ENCODE measurements at places on chromosomes 13 and 19.

DNA sequence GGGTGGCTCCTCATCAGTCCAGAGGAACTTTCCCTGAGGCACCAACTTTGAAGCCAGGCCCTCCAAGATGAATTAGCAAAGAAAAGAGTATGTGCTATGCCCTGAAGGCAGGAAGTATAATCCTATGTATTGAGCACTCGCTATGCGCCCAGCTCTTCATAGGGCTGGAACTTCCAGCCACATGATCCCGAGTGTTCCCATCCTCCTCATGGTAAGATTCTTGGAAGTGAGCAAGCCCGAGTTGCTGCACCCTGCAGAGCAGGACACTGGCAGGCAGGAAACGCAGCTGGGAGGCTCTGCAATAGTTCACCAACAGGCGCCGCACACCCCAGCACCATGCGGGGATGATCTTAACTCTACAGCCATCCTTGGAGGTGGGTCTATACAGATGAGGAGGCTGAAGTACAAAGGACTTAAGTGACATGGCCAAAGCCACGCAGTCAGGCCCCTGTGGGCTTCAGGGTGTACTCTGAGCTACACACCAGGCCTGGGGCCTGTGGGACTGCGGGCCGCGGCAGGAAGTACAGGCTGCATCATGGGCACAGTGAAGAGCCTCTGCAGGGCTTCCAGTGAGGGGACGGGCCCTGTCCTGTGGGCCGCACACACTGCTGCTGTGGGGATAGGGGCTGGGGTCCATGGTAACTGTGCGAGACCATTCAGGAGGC is 25.1 kb downstream of the C19orf47 start:
- no peak for DNase-seq

DNA sequence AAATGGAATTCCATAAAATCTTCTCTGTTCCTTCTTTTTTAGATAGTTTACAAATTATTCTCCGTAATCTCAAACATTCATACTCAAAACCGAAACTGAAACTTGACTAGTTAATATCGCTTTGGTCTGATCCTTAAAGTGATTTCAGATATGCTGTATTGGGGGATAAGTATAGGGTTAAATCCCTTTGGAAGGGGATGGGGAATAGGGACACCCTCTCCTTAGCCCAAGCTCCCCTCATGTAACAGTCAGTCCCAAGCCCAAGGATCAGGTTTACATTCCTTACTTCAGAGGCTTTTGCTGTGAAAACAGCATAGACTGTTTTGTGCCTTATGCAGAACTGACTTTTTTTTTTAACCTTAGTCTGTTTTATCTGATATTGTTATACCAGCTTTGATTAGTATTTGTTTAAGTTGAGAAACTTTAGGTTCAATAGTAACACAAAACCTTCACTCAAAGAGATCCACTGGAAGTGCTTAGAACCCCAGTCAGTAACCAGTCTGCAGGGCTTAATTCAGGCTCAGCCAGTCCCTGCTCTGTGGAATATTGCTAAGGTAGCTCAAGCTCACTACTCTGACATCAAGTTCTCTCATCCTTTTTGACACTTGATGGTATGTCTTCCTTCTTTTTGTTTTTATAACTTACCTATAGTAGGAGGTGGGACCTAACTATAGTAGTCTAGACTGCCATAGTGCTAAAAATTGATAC is 10.5 kb downstream of the CDADC1 start:
- no peak for DNase-seq

- DNase-seq, result no peak
These were observed 11.2 kb upstream of the COMP start for GRCh38 chr19:18802354-18802753.

DNA sequence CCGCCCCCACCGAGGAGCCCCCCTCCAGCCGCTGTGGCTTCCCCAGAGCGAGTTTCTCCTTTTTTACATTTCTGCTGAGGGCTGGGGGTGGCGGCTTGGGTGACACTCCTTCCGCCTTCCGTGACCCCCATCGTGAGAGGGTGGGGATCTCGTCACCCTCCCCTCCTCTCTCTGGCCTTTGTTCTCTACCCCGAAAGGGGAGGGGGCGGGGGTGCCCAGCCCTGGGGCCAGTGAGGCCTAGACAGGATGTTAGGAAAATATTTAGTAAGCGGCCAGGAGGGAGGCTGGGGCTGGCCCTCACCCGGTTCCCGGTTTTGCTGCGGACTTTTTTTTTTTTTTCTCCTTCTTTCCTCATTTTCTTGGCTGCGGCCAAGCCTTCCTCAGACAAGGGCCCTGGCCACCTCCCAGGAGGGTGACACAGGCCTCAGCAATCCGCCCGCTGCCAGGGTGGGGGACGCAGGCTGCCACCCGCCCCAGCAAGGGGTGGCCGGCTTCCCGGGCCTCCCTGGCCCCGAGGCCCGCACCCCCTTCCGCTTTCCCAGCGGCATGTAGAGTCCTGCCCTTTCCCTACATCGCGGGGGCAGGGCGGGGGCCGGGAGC is 3.9 kb downstream of the MIDN start:
- DNase-seq, result peak; percentile 64

DNA sequence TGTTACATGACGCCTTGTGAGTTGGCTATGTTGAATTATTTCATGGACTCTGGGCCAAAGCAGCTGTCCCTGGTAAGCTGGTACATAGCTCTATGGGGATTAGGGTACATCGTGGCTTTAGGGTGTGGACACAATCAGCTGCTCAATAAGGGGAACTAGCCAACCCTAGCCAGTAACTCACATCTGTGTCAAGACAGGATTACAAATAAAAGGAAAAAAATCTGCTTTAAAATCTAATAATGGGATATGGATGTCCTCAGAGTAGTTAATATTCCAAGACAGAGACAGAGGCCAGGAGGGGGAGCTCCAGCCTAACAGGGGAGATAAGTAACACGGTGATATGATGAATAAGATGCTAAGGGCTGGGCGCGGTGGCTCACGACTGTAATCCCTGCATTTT is 21.1 kb upstream of the ZNF766 start:
- peak; percentile 62 for DNase-seq

DNA sequence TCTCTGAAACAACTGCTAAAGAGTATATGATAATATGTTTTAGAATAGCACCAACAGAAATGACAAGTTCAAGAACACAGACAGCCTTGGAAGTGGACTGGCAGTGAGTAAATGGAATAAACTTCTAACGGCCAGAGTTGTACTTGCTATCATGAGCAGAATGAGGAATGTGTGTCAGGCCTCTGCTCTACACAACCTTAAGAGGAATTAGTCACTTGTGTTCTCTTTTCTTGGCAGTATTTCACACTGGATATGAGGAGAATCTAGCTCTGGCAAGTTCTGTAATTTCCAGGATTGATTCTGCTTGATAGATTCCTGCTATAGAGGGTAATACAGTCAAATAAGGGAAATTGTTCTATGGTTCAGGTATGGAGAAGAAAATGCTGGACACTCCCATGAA is 757.3 kb downstream of the EFNB2 start:
- no peak for DNase-seq

DNA sequence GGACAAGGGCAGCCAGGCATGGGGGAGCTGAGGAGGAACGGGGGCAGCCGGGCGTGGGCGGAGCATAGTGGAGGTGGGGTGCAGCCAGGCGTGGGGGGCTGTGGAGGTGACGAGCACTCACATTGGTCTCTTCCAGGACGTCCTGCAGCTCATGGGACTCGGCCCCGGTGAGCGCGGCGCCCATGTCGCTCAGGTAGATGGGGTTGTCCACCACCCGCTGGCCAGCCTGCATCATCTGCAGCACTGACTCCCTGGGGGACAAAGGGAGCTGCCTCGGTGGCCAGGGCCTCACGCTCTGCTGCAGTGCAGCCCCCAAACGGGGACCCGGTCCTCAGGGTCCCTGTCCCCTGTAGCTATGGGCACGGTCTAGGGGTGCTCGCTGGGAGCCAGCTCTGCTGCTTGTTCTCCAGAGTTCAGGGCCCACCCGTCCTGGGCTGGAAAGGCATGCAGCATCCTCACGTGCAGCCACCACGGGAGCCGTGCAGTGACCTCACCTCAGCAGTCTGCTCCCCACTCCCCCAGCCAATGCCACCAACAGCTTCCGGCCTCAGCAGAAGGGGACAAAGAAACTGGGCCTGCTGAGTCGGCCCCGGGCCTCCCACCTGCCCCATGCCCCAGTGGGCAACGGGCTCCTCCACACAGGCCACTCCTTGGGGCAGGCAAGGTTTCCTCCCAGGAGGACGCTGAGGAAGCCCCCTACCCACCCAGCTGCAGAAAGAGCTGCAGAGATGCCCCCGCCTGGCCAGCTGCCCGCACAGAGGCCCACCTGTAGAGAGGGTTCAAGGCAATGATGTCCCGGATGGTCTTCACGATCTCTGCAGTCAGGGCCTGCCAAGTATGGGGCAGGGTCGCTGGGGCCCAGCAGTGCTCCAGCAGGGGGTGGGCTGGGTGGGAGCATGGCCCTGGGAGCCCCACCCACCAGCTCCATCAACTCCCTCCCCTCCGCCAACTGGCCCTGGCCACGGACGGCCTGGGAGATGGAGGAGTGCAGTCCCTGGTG is 12.1 kb downstream of the LONP1 start:
- DNase-seq, result no peak

GRCh38 chr13:51266642-51267041 is 44.4 kb downstream of the FAM124A start:
- DNase-seq, result no peak

DNA sequence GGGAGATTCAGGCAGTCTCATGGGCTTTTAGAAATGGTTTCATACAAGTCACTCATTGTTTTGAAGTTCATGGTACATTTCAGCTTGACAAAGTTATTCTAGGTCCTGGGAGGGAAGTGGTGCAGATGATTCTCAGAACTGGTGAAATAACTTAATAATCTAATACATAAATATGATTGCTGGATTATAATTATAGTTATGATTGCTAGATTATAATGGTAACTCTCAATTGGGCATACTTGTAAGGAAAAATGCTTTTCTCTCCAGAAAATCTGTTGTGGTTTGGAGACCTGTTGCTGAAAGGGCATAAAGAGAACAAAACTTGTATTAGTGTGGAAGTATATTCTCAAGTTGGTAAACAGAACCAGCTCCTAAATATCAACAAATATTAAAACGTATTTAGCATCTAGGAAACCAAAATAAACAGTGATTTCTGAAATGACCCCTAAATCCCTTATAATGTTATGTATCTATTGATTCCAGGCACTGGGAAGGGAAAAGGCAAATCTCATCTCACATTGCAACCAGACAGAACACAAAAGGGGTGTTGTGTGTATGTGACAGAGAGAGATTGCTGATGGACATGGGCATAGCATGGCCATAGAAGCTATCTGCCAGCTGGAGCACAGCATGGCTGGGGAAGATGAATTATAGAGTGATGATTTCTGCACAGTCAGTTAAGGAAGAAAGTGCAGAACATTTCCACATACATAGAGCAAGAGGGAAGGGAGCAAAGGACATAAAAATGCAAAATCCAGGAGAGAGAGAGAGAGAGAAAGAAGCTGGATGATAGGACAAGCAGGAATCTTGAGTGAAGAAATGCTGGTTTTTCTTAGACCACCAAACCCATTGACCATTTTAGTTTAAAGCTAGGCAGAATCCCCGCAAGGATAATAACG is 87.1 kb upstream of the FRY start:
- no peak for DNase-seq

GRCh38 chr13:99636306-99636705 is 135.0 kb downstream of the TM9SF2 start:
- DNase-seq, result no peak

- no peak for DNase-seq
These were observed 12.9 kb upstream of the LENG8 start for GRCh38 chr19:54436031-54436523.

DNA sequence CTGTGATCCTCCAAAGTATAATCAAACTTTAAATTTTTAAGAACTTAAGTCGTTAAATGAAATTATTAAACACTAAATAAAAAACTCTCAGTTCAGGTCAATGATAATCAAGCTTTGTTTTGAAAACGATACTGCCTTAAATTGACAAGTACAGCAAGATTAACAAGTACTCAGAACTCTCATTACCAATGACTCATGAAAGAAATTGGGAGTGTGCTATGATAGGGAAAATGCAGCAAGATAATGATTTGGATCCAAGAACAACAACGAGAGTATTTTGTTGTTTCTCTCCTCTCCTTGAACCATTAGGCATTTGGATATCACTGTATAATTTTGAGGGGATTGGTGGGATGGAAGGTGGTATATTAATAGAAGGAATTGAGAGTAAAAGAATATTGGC is 10.2 kb downstream of the N4BP2L2 start:
- no peak for DNase-seq

DNA sequence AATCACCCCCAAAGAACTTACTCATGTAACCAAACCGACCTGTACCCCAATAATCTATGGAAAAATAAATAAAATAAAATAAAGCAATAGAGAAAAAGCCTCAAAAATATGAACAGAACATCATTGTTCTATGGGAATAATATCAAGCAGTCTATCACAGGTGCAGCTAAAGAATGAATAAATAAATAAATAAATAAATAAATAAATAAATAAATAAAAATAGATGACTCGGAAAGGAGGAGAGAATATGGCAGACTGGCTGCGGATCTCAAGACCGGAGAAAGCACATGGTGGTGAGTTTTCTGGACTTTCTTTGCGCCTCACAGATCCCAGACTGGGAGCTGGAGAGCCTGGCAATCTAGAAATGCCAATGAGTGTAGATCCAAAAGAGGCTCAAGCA is 22.4 kb upstream of the CEACAM20 start:
- DNase-seq, result no peak

DNA sequence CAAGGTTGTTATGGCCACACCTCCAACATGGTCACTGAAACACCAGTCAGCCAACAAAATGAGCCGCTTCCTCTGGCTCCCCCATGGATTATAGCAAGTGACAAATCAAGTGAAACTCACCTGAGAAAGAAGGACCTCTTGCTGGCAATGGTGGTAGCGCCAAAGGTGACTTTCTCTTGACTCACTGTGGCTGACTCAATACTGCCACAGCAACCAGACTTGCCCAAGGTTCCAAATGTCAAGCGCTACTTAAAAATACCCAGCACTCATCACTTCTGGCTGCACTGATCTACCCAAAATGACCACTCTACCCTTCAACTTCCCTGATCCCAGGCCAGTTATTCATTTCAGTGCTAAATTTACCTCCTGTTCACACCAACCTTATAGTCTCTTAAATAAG is 495.5 kb downstream of the FOXO1 start:
- peak; percentile 41 for DNase-seq

- no peak for DNase-seq
These were observed 7.0 kb downstream of the ZNF749 start for GRCh38 chr19:57441979-57442752.

DNA sequence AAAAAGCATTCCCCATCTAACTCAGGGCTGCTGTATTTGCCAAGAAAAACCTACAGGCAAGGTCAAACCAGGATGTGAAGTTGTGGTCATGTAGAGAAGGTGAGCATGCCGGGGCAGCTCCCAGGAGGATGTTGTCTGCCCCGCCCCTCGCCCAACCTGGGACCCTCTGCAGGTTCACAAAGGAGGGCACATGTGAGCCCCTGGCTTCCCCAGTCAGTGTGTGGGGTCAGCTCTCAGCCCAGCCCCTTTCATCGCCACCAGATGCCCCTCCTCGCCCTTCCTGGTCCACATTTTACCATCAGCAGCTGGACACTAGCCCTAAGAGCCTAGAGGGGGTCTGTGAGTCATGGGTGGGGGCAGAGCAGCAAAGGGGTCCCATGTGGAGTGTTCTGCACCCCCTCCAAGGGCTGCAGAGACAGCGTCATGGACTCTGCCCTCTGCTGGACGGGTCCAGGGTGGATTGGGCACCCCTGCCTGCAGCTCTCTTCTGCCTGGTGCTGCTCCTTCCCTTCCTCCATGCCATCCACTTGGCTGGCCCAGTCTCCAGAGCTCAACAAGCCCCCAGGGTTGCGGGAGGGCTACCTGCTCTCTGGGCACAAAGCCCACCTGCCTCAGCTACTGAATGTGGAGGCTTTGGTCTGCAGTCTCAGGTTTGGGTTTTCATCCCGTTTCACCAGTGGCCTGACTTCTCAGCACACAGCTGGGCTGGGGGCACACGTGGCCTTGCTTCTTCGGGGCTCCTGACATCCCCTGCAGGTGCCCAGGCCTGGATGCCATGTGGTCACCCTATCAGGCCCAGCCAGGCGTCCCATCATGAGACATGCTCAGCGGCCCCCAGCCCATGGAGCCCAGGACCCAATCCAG is 3.7 kb downstream of the PLEKHF1 start:
- no peak for DNase-seq
